Fibroblast of upper back skin (primary cell): ENCODE measurements at places on chromosomes 13 and 19.

- DNase-seq, result peak; percentile 49
These were observed 52.7 kb downstream of the TRPM4 start for GRCh38 chr19:49210108-49210900.

DNA sequence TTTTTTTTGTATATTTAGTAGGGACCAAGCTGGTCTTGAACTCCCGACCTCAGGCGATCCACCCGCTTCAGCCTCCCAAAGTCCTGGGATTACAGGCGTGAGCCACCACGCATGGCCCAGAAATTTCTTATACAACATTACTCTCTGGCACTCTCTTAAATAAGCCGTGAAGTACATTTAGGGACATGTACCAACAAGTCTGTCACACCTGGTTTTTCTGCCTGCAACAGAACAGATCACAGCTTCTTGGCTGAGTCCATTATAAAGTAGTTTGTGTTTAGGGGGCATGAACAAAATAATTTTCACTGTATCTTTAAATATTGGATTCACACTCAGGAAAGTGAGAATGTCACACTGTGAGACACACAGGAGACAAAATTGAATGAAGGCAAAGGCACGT is 1567.3 kb downstream of the SLITRK5 start:
- DNase-seq, result no peak

- no peak for DNase-seq
These were observed 18.4 kb upstream of the TFDP1 start for GRCh38 chr13:113566227-113566561.

DNA sequence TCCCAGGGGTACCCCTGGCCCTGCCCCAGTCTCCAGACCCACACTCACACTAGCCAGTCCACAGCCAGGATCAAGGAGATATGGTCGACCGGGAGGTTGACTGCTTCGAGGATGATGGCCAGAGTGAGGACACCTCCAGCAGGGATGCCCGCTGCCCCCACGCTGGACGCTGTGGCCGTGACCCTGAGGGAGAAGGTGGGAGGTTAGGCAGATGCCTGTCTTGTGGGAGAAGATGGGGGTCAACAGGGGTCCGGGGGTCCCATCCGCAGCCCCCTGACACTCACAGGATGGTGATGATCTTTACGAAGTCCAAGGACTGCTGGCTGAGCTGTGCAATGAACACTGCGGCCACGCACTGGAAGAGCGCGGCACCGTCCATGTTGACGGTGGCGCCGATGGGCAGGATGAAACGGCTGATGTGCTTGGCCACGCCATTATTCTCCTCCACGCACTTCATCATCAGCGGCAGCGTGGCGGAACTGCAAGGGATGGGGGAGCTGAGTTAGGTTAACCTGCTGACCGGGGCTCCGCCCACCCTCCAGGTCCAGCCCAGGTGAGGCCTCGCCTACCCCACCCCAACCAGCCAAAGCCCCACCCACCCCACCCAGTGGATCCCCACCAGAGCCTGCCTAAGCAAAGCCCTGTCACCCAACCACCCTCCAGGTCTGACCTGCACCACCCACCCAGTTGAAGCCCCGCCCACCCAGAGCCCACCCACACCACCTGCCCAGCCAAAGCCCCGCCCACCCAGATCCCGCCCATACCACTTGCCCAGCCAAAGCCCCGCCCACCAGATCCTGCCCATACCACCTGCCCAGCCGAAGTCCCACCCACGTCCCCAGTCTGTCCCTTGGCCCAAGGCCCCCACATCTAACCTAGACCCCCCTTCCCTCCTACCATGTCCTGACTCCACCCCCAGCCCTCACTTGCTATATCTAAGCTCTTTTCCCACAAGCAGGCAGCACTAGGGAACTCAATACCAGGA is 11.2 kb downstream of the SLC1A5 start:
- no peak for DNase-seq

DNA sequence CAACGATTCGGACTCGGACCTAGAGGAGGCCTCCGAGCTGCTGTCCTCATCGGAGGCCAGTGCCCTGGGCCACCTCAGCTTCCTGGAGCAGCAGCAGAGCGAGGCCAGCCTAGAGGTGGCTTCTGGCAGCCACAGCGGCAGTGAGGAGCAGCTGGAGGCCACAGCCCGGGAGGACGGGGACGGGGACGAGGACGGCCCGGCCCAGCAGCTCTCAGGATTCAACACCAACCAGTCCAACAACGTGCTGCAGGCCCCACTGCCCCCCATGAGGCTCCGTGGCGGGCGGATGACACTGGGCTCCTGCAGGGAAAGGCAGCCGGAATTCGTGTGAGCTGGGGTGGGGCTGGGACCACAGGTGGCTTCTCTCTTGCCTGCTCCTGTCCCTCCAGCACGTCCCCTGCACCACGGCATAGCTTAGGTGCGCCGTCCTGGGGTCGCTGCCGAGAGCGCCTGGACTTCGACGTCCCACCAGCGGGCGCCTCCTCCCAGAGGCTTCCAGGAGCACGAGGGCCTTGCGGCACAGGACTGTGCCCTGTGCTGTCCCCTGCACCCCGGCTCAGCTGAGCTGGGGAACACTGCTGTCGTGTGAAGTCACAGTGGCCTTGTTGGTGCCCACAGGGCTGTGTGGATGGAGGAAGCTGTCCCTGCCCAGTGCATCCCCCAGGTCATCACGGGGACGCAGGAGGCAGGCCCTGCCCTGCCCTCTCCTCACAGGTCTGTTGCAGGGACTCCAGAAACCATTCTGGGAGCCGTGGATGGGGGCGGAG is 9.3 kb downstream of the POLR2E start:
- DNase-seq, result no peak

- no peak for DNase-seq
These were observed 559 bp downstream of the POLR2E start for GRCh38 chr19:1094655-1094977.

DNA sequence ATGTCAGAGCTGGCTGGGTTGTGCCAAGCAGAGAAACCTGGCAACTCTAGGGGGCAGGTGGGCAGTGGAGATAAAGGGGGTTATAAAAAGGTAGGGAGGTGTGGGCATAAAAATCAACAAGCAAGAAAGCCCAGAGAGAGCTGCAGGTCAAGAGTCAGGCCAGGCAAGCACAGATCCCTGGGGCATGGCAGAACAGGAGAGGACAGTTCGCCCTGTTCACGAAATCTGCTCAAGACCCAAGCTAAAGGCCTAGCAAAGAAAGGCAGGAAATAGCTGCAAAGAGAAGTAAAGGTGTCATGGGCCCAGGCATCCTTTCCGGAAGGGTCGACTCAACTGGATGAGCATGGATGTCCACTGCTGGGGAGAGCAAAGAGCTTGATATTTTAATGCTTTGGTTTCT is 3.4 kb downstream of the MBNL2 start:
- DNase-seq, result no peak

DNA sequence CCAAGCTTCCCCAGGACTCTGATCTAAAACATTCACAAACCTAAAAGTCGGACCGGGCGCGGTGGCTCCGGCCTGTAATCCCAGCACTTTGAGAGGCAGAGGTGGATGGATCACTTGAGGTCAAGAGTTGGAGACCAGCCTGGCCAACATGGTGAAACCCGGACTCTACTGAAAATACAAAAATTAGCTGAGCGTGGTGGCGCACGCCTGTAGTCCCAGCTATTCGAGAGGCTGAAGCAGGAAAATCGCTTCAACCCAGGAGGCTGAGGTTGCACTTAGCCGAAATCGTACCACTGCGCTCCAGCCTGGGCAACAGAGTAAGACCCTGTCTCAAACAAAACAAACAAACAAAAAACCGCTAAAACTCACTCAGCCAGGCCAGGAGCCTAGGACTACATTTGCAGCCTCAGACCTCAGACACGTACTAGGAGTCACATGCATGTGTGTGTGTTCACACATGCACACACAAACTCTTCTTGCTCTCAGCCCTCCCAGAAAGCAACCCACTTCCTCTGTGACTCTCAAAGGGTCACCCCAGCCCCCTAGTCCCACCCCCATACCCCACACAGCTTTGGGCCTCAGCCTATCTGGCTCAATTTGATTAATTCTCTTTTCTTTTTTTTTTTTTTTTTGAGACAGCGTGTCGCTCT is 704 bp upstream of the NOTCH3 start:
- no peak for DNase-seq

DNA sequence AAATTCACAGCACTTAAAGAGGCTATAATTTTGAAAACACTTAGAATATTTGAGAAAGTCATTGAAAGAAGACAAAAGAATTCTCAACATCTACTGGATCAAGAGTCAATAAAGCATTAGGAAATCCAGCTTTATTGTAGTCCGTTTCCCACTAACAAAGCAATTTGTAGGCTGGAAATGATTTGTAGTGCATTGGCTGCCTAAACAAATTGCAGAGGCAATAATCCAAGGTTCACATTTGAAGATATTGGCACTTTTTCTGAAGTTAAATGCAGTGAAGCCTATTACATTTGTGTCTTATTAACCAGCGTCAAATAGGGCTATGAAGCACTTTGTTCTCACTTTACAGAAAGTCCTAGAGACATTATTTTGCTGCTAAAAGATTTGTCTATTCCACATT is 848.1 kb upstream of the SLITRK1 start:
- no peak for DNase-seq

GRCh38 chr13:114130837-114131582 is 1.4 kb downstream of the RASA3 start:
- DNase-seq, result peak; percentile 92

GRCh38 chr13:53182724-53183123 is 154.1 kb downstream of the OLFM4 start:
- DNase-seq, result no peak

DNA sequence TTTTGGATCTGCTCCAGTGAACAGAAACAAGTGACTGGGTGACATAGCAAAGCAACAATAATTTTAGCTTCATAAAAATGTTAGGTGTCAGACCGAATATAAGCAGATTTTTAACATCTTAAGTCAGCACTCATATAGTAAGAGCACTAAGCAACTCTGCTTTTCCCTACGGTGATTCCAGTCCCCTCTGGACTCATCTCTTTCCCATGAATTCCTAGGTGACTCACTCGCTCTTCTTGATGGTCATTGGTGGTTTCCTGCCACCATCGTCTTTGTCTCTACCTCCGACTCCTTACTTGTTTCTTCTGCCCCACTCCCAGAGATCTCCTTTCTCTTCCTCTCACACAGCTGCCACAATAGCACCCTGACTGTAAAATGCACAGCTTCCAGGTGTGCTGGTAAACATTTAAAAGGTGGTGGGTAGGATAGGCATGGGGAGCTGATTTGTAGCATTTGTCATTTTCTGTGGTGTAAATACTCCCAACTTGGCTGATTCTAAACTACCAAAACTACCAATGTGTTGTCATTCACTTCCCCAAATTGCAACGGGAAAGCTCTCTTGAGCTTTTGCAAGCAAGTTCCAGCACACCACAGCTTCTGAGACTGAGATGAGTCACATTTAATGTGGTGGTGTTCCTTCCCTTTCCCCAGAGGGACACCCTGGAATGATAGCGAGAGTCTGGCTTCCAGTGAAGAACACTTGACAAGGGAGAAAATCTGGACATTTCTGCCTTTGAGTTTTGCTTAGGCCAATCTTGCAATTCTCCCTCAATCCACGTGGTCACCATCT is 42.8 kb upstream of the CLDN10 start:
- peak; percentile 52 for DNase-seq

DNA sequence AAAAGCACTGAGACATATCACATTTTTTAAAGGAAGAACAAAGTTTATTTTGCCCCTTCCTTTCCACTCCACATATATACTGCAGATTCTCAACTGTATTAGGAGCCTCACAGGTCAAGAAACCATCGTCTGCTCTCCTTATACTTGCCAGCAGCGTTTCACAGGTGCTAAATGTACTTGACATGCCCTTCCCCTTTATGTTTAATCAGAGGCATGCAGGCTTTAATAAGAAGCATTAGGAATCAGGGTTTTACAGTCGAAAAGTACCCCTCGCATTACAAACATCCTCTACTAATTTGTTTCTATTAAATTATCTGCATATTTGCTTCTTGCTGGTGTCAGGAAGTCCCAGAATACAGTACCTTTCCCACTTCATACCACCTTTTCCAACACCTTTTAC is 3.7 kb upstream of the RAP2A start:
- DNase-seq, result no peak
